ENCODE measurements at places on chromosomes 1 and 21.

GRCh38 chr1:240151136-240151735, 59.6 kb downstream of the FMN2 start:
- DNase-seq = no peak

DNA sequence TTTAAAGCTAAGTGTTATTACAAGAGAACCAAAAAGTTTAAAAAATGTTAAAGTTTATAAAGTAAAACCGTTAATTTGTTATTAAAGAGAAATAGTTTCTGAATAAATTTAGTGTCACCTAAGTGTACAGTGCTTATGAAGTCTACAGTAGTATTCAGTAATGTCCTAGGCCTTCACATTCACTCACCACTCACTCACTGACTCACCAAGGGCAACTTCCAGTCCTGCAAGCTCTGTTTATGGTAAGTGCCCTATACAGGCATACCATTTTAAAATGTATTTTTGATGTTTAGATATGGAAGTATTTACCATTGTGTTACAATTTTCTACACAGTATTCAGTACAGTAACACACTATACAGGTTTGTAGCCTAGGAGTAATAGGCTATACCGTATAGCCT, 60.1 kb upstream of the GCLM start:
- no peak for DNase-seq

DNA sequence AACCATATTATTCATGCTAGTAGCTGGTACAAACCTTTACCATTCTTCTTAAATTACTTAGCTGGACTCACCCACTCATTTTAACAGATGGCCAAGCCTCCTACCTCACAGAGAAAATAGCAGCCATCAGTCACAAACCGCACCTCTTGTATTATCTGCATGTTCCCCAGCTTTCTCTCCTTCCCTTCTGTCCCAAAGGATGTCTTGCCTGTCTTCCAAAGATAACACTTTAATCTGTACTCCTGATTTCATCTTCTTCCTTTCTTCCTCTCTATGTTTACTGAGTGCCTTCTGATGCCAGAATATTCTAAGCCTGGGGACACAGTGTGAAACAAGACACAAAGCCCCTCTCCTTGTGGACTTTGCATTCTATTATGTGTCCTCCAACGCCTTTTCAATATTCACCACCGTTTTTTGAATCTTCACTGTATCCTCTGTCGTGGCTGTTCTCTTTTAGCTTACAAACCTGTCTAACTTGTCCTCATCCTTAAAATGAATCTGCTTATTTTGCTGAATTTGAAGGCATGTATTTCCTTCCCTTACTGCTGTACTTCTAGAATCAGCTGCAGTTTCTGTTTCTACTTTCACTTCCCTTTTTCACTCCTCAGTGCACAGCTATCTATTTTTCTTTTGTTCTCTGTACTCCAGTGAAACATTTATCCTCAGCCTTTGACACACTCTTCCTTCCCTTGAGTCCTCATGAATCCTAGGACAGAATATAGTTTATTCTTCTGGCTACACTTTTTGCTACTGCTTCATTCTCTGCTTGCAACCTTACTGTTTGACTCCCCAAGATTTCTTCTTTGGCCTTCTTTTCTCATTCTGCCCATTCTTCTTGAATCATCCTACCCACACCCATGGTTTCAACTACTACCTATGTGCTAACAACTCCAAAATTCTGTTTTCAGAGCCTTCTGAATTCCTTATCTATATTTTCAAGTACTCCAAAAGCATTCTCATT, 216.9 kb upstream of the SAMSN1 start:
- DNase-seq = peak; percentile 2

GRCh38 chr1:54361342-54361741, 44.9 kb downstream of the SSBP3 start:
- DNase-seq = peak; percentile 50

DNA sequence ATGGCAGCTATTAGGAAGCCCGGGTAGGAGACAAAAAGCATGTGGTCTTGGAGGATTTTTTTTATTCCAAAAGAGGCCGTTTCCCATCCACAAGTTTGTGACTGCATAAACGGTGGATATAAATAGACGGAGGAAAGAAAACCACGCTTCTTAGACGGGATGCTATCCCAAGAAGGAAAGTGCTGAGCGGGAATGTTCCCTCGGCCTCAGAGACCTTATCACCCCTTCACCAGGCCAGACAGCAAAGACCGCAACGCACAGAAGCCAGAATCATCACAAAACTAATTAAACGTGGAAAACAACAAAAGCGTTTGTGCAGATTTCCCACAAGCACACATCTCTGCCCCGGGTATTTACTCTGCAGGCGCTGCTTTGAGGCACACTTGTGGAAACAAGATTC, 43.2 kb downstream of the HLCS start:
- DNase-seq = no peak

GRCh38 chr1:3984586-3984985, 84.5 kb upstream of the C1orf174 start:
- DNase-seq = no peak

- DNase-seq = no peak
Observed at GRCh38 chr1:4745560-4745959, 91.2 kb downstream of the AJAP1 start.

DNA sequence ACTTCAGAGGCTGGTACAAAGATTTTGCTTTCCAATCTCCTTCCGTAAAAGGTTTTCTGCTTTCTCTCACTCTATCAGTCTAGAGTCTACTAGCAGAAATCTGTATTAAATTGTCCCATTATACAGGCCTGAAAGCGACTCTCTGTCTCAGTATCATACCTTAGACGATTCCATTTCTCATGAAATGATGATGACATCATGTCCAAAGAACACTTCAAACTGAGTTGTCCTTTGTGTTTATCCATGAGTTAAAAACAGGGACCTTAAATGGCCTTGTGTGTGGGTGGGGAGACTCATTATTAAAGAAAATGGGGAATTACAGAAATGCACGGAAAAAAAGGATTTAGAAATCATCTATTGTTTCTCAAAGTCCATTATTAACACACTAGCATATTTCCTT, 21.0 kb upstream of the SLC44A3 start:
- no peak for DNase-seq

GRCh38 chr1:15882665-15883064, 35.2 kb downstream of the SPEN start:
- DNase-seq = no peak

- DNase-seq = no peak
Observed at GRCh38 chr1:226882187-226882586, 11.8 kb downstream of the PSEN2 start.

DNA sequence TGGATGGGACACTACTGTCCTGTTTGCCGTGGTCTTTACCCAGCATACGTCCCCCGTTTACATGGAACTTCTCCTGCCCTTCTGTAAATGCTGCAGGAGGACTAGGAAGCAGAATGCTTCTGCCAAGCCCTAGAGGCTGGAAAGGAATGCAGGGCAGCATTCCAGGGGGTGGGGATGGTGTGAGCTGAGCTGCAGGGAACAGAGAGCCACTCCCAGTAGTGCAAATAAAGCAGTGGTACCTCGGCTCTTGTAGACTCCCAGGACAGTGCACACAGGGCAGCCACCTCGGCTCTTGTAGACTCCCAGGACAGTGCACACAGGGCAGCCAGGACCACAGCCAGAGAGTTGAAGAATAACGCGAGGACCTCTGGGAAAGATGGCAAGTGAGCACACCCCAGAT, 35.4 kb downstream of the PTPRU start:
- no peak for DNase-seq

DNA sequence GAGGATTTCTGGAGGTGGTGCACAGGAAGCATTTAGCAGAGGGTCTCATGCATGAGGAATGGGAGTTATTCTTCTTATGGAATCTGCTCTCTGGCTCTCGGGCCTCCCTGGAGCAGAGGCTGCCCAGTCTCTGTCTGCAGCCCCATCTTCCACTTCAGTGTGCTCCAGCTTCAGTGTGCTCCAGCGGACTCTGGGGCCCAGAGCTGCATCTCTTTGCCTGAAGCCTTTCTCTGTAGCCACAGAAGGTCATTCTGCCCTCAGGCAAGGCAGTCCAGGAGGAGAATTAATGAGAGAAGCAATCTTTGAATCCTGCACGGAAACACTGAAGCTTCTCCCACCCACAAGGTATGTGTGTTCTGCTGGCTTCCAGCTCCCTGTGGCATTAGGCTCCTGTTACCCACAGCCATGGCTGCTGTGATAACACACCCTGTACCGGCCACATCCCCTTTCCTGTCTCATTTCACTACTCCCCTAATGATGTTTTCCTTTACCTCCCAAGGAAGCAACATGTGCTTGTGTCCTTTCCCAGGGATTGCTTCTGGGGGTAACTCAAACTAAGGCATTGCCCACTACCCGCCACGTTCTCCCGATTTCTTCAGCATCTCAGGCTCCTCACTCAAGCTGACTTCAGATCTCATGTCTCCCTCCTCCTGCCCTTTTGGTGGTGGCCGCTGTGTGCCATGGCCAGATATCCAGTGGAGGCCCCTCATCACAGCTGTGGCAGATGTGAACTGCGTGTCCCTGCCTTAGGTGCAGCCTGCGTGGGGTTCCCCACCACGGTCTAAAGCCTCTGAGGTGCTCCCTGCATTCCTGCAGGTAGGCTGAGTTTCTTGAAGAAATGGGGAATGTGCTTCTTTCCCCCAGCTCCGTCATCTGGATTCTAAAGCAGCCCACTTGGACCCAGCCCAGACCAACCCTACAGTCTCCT, 181.2 kb upstream of the GALNT2 start:
- DNase-seq = no peak

- DNase-seq = no peak
Observed at GRCh38 chr1:85093644-85094043, 45.3 kb upstream of the MCOLN3 start.

DNA sequence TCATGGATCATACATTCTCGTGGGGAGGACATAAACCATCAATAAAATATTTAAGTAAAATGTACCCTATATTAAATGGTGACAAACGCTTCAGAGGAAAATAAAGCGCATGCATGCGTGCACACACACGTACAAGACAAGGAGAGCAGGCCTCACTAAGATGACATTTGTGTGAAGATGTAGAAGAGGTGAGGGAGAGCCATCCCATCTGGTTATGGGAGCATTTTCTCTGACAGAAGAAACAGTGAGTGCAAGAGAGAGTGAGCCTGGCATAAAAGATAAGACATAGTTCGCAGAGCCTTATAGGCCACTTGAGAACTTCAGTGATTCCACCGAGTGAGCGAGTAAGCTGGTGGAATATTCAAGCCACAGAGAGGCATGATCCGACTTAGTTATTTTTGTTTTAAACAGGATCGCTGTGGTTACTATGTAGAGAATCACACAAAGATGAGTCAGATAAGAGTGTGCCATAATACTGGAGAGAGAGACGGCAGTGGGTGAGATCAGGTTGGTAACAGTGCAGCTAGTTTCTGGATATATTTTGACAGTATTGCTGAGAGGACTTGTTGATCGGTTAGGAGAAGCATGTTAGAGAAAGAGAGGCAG, 624.2 kb downstream of the PLPP3 start:
- no peak for DNase-seq

GRCh38 chr1:13967707-13968106, 267.7 kb downstream of the PRDM2 start:
- no peak for DNase-seq

DNA sequence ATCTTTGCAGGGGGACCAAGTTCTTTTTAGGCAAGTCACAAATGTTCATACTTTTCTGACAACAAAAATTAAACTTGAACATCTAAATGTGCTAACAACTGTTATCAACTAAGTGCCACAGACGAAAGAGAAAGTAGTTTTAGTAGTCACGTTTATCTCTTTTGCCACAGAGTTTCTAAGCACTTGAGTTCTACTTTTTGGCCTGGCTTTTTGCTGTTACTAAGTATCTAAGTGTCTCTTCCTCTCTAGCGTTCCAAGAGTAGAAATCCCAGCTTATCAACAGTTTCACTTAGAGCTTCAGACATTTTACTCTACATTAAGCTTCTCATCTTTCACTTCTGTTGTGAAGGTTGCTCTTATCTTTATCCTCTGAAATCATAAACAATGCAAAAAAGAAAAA, 34.2 kb downstream of the GATAD2B start:
- DNase-seq = no peak

- DNase-seq = no peak
Observed at GRCh38 chr21:46111857-46112724, 14.2 kb downstream of the COL6A2 start.

DNA sequence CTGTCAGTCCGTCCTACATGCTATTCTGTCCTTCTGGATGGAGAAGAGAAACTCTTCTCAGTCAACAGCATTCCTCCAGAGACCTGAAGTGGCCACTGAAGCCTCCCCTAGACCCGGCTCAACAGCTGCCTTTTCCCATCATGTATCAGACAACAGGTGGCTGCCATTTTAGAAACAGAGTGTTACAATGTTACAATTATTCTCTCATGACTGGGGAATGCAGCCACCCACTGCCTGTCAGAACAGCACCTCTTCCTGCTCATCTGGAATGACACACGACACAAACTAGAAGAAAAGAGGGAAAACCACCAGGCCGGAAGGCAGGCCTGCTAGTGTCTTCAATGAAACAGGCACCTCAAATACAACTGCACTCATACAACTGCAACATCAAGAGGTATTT, 105.3 kb downstream of the PGBD5 start:
- DNase-seq = no peak

GRCh38 chr1:35577071-35577998, 4.2 kb downstream of the TFAP2E start:
- DNase-seq = no peak

DNA sequence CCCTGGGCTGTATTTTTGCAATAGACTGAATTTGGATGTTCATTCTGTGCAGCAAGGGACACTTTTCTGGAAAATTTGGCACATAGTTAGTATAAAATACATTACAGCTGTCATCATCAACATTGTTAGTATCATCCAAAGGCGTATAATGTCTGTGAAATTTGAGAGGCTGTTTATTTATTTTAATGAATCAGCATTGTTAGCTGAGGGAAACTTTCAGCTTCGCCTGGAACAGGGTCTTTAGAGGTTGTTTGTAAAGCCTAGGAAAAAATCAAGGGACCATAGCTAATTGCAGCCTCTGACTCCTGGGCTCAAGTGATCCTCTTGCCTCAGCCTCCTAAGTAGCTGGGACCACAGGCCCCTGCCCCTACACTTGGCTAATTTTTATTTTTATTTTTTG, 106.8 kb upstream of the USP24 start:
- DNase-seq = no peak

DNA sequence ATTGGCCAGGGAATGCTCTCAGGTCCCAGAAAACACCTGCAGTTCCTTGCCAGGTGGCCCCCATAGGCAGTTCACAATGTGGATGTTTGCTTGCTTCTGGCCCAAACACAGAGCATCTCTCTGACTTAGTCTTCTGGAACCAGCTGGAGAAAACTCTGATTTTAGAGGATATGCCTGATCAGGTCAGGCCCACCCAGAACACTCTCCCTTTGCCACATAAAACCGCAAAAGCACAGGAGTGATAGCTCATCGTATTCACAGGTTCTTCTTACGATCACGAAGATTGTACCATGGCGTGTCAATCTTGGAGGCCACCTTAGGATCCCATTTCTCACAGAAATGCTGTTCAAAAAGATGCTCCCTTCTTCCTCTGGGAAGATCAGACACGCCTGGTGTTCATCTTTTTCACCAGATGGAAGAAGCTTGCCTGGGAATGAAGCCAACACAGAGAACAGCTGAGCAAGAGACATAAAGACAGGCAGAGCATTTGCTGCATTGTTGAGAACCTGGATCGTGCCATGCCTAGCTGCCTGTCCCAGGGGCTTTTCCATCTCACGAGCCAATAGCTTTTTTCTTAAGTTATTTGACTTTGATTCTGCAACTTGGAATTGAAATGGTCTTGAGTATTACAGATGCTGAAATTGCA, 11.6 kb upstream of the CD247 start:
- DNase-seq = peak; percentile 68

- no peak for DNase-seq
Observed at GRCh38 chr1:17400725-17401341, 28.8 kb downstream of the PADI6 start.

All from cerebellar cortex (tissue), 1 donor.